ENCODE measurements at places on chromosomes 7 and 10.
A peak's percentile ranks its signal among the peaks of the same experiment; 100 is the strongest.

GRCh38 chr10:16950656-16951601 lies 133.7 kb upstream of the RSU1 start:
- no peak for DNase-seq

GRCh38 chr10:110207805-110208613 lies 604 bp downstream of the MXI1 start:
- DNase-seq: peak; percentile 53

DNA sequence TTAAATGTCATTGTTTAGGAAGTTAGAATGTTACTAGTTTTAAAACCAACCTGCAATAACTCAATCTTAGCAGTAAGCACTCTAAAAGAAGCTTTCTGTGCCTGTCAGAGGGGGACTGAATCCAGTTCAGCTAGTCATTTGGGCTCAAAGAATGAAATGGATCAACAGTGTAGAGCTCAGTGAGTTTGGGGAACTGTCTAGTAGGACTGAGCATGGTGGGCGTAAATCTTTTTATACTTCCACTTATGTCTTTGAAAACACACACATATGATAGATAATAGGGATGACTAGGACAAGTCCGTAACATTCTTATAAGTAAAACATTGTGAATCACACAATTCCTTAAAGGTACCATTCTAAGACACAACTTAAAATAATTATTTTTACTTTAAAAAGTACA lies 11.5 kb downstream of the GSAP start:
- peak; percentile 78 for DNase-seq

- peak; percentile 83 for DNase-seq
These were observed 3.6 kb downstream of the FAM53B start for GRCh38 chr10:124740369-124741280.

- no peak for DNase-seq
These were observed 956.6 kb downstream of the GATA3 start for GRCh38 chr10:9010931-9011670.

DNA sequence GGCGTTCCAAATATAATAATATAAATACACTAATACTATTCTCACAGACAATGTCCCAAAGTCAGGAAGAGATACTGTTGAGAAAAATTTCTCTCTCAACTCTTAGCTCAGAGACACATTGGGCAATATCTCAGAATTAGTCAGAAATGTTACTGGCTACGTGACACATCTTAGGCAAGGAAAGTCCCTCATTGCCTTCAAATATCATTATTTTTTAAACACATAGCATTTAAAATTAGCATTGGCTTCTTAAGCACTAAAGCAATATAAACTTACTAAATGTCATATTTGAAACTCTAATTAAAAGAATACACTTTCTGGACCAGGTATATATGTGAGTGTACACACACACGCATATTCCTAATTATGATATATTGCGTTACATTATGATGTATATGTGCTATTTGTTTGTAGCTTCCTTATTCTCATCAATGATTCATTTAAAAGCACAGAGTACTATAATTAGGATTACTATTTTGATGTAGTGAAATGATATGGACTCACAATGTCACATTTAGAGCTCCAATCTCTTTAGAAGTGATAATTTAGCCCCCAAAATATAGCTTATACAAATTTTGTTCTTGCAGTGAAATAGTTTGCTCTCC lies 255.8 kb downstream of the TWIST1 start:
- peak; percentile 63 for DNase-seq
